ENCODE measurements at places on chromosomes 6 and 20.

DNA sequence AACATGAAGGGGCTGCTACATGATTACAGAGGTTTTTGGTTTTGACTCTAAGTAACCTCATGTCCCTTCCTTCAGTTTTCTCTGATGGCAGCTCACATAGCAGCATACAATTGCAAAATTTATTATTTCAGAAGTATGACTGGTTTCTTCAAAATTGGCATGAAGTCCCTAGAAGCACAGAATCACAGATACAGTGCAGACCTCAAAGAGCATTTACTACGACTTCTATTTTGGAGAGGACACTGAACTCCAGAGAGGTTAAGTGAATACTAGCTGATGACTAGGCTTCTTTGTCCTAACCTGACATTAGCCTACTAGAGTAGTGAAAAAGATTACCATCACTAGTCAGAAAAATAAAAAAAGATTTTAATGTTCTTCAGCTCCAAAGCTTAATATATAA is 664.3 kb downstream of the RFPL4B start:
- no peak for DNase-seq

- no peak for DNase-seq
These were observed 2.8 kb upstream of the NSFL1C start for GRCh38 chr20:1469306-1469905.

- DNase-seq = no peak
These were observed at the start of gene TCP11 for GRCh38 chr6:35141007-35141655. Gene TCP11 (minus strand): TSS chr6:35141339. CDS start chr6:35140870, 469 bp downstream.

- DNase-seq = no peak
These were observed 613.7 kb upstream of the FLRT3 start for GRCh38 chr20:14951105-14951504.

GRCh38 chr6:130183271-130184222 is 39.2 kb downstream of the SAMD3 start:
- no peak for DNase-seq

DNA sequence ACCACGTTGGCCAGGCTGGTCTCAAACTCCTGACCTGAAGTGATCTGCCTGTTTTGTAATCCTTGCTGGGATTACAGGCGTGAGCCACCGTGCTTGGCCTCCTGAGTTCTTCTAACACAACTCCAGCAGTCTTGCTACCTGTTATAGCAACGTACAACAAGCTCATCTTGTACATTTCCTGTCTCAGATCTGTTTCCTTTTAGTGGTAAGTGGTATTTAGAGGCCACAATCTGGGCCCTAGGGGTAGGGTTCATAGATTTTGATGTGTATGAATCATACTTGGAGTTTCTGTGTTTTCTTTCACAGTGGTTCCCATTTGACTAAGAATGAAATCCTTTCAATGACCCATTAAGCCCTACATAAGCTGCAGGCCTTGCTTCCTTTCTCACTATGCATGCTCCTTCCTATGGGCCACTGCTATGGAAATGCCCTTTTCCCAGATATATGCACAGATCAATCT is 27.1 kb upstream of the SYNCRIP start:
- DNase-seq = no peak

GRCh38 chr20:46827718-46828458 is 66.8 kb upstream of the EYA2 start:
- no peak for DNase-seq

GRCh38 chr6:91142154-91142553 is 555.3 kb upstream of the MAP3K7 start:
- DNase-seq = no peak

DNA sequence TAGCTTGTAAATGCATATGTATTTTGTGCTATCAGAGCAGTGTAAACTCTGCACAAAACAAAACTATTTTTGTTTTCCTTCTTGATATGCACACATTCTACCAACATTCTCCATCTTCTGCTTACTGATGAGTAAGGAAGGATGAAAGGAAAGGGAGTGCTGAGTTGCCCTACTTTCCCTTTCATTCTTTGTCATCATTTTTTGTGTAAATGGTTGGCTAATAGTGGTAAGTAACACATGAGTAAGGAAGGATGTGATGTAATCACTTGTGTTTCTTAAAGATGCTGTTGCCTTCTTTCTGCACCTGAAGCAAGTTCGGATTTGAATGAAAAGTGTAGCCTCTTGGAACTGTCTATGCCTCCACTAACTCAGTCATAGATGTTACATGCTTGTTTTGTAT is 4.6 kb upstream of the REV3L start:
- DNase-seq = no peak

DNA sequence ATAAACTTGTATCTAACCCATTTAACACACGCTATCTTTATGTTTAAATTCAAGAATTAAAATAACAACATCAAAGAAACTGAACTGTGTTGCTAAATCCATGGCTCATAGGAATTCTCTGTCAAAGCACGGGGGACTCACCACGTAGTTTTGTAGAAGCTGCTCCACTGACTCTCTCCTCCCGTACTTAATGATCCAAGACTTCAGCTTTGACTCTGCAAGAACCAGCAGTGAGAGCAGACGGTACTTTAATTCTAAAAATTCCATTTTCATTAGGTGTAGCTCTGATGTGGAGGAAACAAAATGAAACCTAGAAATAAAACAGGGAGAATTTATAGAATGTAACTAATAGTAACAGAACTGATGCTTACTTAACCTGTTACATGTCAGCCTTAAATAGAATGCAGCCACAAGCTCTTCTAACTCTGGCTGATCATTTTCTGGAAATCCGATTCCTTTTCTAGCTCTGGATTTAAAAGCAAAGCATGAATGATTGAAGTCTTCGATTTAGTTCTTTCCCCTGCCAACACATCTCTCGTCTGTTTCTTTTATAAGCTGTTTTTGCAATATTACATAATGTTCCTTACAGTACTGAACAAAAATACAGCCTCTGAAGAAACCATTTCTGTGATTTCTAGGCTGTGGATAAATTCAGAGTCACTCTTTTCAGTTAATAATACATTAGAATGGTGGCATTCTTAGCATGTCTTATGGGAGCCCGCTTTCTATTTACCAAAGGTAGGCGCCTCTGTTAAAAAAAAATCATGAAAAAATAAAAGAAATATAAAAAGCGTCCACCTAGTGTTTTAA is 165.5 kb downstream of the SYNE1 start:
- no peak for DNase-seq

GRCh38 chr20:46200582-46201570 is 82.8 kb downstream of the CD40 start:
- DNase-seq = no peak

DNA sequence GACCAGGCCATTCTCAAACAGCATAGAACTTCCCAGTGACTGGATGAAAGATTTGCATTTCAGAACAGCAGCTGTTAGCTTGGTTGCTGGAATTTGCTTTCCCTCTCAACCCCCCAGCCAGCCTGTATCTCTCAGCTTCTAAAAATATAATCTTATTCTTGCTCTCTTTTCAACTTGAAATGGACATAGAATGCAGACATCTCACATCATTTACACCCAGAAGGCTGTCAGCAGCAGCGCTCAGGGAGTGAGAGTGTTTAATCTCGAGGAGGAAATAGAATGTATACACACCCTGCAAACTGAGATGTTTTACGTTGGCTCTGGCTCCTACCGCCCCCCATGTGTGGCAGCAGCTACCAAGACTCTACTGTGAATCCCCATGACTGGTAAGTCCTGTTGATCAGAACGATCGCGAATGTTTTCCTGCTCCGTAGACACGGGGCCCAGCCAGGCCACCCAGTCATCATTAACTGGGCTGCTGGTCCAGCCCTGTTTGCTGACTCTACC is 163.4 kb upstream of the SLC24A3 start:
- no peak for DNase-seq

- no peak for DNase-seq
These were observed 63.0 kb upstream of the IMPG1 start for GRCh38 chr6:76135481-76135880.

DNA sequence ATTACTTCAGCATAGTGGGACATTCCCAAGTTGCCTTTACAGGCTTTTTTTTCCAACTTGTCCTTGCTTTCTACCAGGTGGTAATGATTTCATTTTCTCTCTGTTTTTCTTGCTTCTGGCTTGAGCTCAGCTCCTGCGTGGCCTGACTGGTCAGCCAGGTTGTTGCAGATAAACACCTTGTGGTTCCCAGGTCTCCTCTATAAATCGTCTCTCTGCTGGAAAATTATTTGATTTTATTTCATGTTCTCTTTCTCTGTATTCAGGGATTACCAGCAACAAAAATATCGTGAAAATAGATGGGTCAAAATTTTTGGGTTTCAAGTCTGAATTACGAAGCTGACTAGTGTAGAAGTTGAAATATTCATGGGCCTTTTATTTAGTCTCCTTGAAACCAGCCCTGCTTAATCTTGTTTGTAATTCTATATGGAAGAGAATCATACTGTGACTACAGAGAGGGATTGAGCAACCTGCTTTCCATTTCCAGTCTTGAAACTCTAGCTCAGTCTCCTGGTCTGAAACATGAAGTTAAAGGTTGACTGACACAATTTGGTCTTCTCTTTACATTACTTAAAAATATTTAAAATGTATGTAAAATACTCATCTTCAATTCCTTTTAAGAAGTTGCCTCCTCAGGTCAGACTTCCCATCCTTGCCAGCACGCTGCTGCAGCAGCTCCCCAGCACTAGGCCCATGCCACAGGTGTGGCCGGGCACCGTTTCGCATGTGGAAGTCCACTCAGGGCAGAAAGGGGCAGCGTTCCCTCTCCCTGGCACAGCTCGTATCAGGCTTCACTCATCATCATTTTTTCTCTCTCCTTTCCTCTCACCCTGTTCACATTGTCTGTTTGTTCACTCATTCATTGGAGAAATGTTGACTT is 7.1 kb downstream of the DUSP22 start:
- no peak for DNase-seq

GRCh38 chr6:170174124-170174770 is 116.6 kb downstream of the DLL1 start:
- DNase-seq = no peak

- no peak for DNase-seq
These were observed 73.8 kb upstream of the MPC1 start for GRCh38 chr6:166456395-166457156.

GRCh38 chr6:140956571-140957369 is 1176.0 kb upstream of the GJE1 start:
- no peak for DNase-seq

DNA sequence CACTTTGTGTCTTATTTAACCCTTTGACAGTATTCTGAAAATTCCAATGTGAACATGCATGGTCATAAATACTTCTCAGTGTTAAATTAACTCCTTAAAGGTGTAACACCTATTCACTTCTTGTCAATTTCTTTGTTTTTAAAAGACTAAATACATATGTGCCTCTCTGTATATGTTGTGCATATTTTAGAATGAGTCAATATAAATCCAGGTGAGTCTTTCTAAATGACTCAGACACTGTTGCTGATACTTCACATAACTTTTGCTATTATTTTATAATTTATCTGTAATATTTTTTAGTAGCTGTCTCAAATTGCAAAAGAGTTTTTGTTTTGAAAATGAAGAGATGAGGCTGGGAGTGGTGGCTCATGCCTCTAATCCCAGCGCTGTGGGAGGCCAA is 36.0 kb downstream of the TIAM2 start:
- DNase-seq = no peak

GRCh38 chr6:81326881-81327561 is 425.5 kb downstream of the TENT5A start:
- DNase-seq = no peak

DNA sequence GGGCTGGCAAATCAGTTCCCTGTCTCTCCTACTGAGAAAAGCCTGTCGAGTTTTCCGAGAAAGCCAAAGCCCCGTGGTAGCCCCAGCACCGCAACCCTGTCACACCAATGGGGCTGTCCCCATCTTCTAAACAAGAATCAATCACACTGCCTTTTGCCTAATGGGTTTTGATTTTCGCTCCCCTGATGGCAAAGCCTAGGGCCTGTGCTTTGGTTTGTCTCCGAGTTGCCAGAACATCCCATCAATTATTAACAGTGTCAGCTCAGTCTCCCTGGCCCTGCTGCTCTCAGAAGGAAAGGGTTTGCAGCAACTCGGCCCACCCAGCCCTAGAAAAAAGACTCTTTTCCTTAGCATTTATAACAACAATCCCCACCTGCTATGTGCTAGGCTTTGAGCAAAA is 4.2 kb downstream of the KCNB1 start:
- DNase-seq = no peak

- DNase-seq = no peak
These were observed 164.5 kb upstream of the BTBD3 start for GRCh38 chr20:11753155-11753554.

GRCh38 chr20:58231683-58232082 is 3.2 kb upstream of the ANKRD60 start:
- DNase-seq = no peak

DNA sequence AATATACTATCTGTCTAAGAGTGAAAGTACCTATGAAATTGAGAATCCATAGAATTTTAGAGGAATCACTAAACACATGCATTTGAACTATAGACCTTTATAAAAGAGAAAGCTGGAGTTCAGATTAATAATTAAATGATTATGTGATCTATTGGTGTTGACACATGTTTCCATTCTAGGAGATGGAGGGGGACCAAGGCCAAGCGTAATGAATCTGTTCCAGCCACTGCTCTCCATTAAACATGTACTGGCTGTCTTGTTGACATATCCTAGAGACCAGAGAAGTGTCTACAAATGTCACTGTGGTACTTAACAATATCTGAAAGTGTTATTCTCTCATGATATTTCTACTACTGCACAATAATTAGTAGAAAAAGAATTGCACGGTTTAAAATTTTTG is 432.4 kb downstream of the BMP2 start:
- no peak for DNase-seq

- no peak for DNase-seq
These were observed 67.6 kb downstream of the PFDN4 start for GRCh38 chr20:54275359-54276111.

DNA sequence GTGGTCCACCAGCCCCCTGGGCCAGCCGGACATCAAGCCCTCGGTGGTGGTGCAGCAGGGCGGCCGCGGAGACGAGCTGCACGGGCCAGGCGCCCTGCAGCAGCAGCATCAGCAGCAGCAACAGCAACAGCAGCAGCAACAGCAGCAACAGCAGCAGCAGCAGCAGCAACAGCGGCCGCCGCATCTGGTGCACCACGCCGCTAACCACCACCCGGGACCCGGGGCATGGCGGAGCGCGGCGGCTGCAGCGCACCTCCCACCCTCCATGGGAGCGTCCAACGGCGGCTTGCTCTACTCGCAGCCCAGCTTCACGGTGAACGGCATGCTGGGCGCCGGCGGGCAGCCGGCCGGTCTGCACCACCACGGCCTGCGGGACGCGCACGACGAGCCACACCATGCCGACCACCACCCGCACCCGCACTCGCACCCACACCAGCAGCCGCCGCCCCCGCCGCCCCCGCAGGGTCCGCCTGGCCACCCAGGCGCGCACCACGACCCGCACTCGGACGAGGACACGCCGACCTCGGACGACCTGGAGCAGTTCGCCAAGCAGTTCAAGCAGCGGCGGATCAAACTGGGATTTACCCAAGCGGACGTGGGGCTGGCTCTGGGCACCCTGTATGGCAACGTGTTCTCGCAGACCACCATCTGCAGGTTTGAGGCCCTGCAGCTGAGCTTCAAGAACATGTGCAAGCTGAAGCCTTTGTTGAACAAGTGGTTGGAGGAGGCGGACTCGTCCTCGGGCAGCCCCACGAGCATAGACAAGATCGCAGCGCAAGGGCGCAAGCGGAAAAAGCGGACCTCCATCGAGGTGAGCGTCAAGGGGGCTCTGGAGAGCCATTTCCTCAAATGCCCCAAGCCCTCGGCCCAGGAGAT is 1.0 kb downstream of the POU3F2 start:
- peak; percentile 27 for DNase-seq
